ENCODE measurements at places on chromosomes 6 and 20.

DNA sequence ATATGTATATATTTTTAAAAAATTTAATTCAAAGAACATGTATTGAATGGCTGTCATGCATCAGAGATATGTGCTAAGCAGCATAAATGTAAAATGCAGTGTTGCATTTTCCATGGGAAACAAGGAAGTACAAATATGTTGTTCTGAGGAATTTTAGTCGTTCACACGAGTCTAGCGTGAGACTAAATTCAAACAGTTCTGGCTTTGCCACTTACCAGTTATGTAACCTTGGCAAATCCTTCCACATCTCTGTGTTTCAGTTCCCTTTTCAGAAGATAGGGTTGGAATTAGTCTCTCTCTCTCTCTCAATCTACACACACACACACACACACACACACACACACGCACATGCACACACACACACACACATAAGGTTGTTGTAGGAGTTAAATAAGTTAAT is 305.4 kb downstream of the UTRN start:
- no peak for DNase-seq

DNA sequence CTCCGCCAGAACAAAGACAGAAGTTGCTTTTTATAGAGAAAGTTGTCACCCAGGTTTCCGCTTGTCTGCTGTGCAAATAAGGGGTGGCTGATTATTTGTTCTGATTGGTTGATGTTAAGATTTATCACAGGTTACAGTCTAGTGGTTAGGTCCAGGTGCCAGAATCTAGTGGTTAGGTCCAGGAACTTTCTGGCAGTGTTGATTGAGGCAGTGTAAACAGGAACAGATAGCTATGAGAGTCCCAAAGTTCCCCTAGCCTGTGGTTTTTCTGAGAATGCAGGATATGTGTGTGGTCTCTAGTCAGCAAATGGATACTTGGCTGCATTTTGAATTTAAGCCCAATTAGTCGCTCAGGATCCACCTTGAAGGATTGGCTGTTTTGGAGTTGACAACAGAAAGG is 148.0 kb downstream of the TMEM200A start:
- DNase-seq: peak; percentile 47

DNA sequence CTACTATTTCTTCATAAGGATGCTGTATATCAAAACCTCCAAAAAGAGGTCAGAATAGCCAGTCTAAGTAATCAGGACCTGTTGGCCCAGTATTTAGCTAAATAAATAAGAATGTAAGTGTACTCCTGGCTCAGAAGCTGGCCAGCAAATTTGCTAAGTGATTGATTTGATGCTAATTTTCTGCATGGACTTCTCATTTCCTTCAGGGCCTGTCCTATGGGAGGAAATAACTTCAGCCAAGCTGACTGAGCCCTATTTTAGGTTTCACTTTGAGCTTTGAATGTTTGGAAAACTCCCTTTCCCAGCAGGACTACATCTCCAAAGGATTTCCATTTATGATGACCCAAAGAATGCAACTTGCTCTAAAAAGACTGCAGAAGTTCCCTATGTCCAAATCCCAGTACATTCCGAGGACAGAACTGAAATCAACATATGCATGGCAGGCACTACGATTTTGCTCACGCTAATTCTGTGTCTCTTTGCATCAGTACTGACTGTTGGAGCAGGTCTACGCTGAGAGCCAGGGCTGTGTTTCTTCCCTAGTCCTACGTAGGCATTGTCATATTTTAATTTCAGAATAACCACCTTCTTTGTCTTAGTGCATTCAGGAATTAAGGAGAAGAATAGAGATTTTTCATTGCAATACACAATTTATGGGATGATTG is 441.4 kb upstream of the PLCB4 start:
- DNase-seq: peak; percentile 23

GRCh38 chr6:3206339-3207015 is 21.0 kb downstream of the TUBB2B start:
- no peak for DNase-seq

GRCh38 chr6:38354037-38354381 is 285.7 kb downstream of the BTBD9 start:
- no peak for DNase-seq

- no peak for DNase-seq
Measured at GRCh38 chr6:15622045-15622740, 40.6 kb downstream of the DTNBP1 start.

GRCh38 chr6:155654474-155654873 is 198.8 kb upstream of the NOX3 start:
- no peak for DNase-seq

DNA sequence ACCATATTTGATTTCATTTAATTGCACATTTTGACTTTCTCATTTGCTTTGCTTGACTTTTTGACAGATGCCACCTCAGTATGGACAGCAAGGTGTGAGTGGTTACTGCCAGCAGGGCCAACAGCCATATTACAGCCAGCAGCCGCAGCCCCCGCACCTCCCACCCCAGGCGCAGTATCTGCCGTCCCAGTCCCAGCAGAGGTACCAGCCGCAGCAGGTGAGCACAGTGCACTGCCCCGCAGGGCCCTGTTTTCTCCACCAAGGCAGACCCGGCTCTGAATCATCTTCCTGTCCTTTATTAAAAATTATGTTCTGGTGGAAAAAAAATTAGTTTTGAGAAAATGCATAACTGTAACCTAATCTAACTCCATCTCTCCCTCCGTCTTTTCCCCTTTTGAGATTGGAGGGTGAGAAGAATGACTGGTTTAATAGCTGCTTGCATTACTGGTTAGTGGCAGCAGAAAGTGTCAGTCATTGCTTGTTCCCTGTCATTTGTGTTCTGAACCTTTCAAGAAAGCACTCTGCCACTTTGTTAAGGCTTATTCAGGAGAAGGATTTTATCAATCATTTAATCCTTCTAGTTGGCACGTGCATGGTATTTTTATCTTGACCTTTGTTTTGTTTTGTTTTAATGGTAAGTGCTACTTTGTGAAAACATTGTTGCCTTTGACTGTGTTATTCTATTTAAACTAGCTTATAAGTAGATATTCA is 124.3 kb downstream of the ARID1B start:
- DNase-seq: no peak

GRCh38 chr6:52135217-52135616 is 47.8 kb upstream of the PKHD1 start:
- no peak for DNase-seq

GRCh38 chr6:15200087-15200486 is 45.8 kb upstream of the JARID2 start:
- no peak for DNase-seq

- DNase-seq: no peak
Measured at GRCh38 chr6:168636147-168637004, 195.4 kb downstream of the SMOC2 start.

DNA sequence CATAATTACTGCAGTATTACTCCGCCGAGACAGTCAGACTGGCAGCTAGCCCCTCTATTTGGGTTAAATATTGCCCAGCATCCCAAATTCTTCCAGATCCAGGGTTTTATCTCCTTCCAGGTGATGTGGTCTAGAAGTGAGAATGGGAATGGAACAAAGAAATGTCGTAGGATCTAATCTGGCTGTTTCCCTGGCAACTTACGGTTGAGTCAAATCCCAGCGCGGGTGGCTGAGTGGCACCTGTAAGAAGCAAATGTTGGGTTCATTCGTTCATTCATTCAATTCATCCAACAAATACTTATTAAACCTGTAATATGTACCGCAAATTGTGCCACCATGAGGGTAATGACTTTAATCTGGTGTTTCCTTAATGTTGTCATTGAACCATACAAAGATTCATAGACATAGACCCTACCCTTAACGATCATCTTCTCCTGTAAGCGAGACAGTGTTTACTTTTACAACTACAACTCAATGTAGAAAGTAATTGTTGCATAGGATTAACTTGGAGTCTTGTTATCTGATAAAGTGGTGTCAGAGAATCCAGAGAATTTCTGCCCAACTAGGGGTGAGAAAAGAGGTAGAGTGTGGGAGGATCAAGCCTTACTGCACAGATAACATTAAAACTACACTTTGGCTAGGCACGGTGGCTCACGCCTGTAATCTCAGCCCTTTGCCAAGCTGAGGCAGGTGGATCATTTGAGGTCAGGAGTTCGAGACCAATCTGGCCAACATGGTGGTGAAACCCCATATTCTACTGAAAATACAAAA is 91.3 kb upstream of the ADGRF1 start:
- DNase-seq: no peak

GRCh38 chr6:118980063-118980462 is 45.1 kb upstream of the MCM9 start:
- no peak for DNase-seq

DNA sequence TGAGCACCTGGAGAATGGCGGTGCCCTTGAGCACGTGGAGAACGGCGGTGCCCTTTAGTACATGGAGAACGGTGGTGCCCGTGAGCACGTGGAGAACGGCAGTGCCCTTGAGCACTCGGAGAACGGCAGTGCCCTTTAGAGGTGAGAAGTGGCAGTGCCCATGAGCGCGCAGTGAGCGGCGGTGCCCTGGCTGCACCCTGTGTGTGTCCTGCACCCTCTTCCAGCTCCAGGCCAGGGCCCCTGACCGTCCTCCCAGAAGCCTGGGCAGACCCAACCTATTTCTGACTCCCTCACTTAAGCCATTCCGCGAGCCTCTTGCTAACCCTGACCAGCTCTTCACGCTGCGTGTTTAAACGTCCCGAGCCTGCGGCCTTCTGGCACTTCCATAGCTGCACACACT is 151.3 kb downstream of the DLL1 start:
- DNase-seq: peak; percentile 3

GRCh38 chr20:53148771-53149147 is 176.6 kb downstream of the TSHZ2 start:
- no peak for DNase-seq

DNA sequence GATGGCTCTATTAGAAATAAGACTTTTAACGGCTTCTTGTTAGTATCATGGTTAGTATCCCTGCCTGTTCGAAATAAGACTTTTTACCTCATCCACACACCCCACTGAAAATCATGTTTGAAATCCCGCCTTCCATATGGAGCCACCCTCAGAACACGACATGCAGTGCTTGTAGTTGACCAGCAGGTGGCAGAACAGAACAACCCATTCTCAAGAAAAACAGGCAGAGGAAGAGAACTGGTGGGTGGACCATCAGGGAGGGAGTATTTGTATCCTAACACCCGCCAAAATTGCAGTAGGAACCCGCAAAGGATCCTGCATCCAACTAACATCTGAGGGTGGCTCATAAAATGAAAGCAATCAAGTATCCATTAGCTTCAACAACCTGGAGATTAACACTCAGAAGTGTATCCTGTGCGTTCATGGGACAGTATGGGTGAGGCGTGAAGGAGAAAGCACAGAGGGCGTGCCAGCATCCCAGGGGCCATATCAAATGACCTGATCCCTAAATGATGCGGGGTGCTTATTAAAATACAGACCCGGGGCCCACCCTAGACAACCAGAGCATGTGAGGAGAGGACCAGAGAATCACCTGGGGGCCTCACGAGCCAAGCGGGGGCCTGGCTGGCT is 89.6 kb upstream of the NHSL1 start:
- peak; percentile 75 for DNase-seq

DNA sequence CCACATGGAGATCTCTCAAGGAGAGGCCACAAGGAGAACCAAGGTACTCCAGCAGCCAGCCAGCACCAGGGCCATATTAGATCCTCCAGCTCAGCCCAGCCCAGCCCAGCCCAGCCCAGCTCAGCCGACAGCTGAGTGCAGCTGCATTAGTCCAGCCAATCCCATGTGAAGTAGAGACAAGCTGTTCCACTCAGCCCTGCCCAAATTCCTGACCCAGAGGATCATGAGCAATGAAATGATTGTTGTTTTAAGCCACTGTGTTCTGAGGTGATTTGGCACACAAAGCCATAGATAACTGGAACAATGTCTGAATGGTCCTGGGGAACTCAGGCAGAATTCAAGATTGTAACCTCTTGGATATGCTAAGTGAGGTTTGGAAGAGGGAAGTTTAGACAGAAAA is 59.5 kb upstream of the BMP2 start:
- peak; percentile 37 for DNase-seq

DNA sequence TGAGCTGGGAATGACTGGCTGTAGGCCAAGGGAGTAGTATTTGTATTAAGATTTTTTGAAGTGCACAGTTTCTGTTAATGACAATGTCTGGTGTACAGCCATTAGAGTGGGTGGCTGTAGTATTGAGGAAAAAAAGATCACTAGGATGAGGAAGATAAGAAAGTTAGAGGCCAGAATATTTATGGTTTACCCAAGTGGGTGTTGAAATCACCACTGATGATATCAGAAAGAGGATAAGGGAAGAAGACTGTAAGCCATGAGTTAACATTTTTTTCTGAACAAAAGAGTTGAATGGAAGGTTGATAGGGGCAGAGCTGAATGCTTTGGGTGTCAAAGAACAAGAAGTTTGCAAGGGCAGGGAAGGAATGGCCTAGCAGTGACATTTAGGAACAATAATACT is 104.7 kb downstream of the PRDM13 start:
- DNase-seq: no peak

DNA sequence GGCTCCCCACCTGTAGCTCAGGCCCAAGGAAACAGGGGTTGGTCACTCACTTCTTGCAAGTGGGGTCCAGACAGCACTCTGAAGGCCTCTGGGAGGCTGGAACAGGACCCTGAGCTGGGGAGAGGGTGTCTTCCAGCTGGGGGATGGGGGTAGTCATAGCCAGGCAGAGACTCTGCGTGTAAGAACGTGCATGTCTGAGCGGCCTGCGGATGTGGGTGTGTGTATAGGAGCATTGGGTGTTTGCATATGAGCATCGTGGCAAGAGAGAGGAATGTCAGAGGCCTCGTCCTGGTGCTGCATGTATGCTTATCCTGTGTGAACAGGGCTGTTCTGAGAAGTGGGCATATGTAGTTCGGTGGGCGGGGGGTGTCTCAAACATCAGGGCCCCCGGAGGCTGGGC is 12.1 kb downstream of the BPIFB3 start:
- DNase-seq: no peak

DNA sequence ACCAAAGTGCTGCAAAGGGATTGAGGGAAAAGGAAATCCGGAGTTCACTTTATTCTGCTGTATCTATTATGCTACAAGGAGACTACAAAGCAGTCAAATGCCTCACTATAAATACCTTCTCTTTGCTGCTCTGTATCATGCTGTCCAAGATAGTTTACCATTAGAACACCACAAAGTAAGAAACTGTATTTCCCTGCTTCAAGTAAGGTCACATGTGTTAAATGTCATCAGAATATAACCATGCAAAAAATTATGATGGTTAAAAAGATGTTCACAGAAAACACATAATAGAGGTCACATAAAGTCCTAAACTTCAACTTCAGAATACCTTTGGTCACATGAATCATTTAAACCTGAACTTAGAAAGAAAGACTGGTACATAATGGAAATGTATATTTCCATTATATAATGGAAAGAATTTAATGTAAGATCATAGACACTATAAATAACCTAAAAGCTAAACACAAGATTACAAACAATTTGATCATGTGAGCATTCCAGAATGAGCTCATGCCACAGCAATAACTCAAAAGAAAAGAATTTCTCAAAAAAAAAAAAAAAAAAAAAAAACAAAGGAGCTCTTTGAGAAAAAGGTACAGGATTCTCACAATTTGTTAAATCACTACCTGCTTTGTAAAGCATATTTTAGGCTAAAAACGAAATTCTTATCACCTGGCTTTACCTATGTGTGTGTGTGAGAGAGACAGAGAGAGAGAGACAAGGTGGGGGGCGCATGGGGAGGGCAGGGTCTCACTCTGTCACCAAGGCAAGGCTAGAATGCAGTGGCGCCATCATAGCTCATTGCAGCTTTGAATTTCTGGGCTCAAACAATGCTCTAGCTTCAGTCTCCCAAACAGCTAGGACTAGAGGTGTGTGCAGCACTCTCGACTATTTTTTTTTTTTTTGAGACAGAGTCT is 58.7 kb downstream of the KIF13A start:
- DNase-seq: no peak
